ENCODE measurements at places on chromosomes 1 and 21.

GRCh38 chr1:22224091-22224490, 81.2 kb upstream of the WNT4 start:
- no peak for DNase-seq

GRCh38 chr1:32724678-32725614, 22.4 kb upstream of the SYNC start:
- DNase-seq, result no peak

DNA sequence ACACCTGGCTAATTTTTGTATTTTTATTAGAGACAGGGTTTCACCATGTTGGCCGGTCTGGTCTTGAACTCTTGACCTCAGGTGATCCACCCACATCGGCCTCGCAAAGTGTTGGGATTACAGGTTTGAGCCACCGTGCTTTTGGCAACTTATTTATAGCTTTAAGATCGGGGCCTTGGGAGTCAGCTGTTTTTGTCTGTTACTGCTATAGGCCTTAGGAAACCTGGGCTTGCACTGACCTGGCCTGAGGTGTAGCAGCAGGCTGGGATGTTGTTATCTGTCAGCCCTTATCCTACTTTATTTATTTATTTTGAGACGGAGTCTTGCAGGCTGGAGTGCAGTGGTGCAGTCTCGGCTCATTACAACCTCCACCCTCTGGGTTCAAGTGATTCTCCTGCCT, 11.4 kb downstream of the SZRD1 start:
- DNase-seq, result no peak

DNA sequence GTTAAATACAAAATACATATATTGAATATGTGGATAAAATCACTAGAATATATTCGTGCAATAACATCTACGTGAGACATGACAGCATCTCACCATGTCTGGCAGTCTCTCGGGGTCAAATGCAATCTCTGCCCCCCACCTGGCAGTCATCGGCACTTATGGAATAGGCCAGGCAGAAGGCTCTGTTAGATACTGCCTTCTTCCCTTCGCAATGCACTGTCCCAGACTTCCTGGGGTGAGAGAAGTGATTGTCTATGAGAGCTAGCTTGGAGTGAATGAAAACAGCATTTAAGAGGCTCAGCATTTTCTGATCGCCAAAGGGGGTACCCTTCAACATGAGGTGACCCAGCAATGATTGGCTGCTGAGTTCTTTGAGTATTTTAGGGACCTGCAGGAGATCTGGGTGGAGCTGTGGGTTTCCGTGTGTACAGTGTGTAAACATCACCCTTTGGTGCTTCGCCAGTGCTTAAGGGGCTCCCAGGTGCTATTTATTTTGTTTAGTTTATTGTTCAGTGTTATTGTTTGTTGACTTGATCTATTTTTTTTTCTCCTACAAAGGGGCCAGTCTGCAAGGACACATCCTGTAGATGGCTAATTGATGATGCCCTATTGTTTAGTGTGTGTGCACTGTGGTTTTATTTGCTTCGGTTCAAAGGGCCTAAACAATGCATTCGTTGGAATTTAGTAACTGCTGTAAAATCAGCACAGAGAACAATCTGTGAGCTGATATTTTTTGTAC, 10.2 kb downstream of the ERG start:
- no peak for DNase-seq

GRCh38 chr21:34337741-34338140, 26.1 kb upstream of the KCNE2 start:
- no peak for DNase-seq

DNA sequence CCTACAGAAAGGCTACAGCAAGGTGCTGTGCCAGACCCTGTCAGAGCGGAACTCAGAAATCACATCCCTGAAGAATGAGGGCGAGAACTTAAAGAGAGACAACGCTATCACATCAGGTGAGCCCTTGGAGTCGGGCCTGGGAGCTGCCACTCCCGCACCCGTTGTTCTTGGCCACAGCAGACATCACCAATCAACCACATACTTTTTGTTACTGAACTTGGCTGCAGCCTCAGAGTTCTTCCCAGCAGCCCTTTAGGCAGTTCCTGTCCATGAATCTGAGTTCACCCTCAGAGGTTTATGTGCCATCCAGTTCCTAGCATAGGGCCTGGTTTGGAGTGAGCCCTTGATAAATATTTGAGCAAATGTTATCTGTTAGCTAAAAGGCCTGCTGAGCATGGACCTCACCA, 61.6 kb downstream of the FHAD1 start:
- no peak for DNase-seq

GRCh38 chr1:105419030-105419429, 1637.4 kb upstream of the PRMT6 start:
- DNase-seq, result no peak

- no peak for DNase-seq
Measured at GRCh38 chr21:32844653-32845436, 73.3 kb upstream of the PAXBP1 start.

DNA sequence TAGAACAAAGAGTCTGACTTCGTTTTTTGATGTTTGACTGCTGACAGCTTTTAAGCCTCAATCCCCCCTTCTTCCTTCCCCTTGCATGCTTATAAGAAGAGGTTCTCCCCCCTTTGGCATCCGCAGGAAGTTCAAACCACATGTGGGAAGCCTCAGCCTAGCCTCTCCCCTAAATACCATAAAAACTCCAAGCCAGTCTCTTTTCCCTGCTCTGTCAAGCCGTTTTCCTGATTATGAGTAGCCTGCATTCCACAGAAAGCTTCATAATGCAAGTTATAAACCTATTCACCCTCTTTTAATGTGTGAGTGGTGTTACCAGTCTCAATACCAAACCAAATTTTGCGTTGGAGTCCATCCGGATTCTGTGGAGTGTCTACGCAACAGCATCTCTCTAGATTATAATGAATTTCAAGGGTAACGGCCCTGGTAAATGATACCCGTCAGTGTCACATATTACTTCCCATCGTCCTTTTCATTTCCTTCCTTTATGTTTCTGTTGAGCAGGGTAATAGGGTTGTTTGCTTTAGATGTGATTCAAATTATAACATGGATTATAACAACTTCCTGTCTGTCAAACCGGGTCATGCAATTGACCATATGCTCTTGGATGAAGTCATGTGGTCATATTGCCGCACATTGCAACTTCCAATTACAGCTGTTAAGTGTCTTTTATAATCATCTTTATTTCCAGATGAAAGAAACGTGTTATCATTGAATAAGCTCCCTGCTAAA, 717.5 kb downstream of the RWDD3 start:
- DNase-seq, result no peak

DNA sequence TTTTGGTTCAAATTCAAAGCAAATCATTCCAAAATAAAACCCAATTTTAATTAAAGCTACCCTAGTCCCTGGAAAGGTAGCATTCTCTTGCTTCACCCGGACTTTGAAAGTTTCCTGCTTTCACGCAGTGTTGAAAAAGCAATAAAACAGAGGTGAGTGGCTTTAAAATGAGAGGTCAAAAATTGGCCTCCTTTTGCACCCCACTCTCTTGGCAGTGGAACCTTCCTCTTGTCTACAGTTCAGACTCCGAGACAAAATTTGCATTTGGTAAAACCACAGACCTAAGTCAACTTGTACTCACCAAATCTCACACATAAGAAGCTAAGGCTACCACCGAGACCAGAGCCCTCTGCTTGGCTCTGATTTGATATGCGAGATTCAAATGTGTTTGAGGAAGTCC, 252.7 kb downstream of the TTLL7 start:
- no peak for DNase-seq

DNA sequence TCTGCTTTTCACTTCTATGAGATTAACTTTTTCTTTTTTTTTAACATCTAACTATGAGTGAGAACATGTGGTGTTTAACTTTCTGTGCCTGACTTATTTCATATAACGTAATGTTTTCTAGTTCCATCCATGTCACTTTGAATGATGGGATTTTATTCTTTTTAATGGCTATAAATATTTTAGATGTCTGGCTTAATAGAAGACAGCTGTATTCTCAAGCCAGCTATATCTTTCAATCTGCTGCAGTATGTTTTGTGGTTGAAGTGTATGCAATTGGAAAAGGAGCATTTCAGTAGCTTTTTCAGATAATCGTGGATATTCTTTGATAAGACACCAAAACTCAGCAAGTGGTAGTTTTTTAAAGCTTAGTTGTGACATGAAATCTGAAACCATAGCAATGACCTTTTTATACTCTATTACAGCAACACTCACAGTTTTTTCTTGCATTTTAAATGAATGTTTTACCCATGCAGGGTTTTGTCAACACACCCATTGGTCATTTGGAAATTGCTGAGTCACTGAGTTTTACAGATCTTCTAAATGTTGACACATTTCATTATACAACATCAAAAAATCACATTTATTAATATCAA, 5.7 kb upstream of the SVBP start:
- DNase-seq, result no peak

- no peak for DNase-seq
Measured at GRCh38 chr21:46667741-46668380, 32.4 kb downstream of the PRMT2 start.

GRCh38 chr1:206839857-206840256, 25.6 kb upstream of the IL20 start:
- DNase-seq, result no peak

DNA sequence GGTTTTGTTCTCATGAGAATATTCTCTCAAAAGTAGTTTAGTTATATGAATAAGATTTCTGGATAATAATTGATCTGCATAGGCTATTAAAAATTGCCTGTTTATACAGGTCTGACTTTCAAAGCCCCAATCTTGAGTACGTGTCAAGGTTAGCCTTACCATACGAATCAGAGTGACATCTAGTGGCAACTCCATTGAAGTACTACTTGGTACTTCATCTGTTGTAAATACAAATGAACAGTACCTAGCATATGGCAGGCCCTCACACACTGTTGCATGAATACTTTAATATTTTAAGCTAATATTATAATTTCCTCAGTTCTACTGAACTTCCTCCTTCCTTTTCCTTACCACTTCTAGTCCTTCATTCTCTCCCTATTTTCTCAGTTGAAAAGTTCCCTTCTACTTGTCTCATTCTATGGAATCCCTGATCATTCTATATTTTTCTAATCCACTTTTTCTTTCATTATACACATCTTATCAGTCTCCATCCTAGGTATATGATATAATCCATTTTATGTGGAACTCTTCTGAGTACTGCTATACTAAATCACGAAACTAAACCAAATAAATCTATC, 101.2 kb downstream of the AKT3 start:
- DNase-seq, result no peak

- no peak for DNase-seq
Measured at GRCh38 chr1:6726253-6726652, 24.6 kb upstream of the DNAJC11 start.

GRCh38 chr1:39109644-39110043, 83.5 kb downstream of the NDUFS5 start:
- DNase-seq, result no peak

GRCh38 chr1:228283043-228283371, 75.2 kb downstream of the OBSCN start:
- no peak for DNase-seq

DNA sequence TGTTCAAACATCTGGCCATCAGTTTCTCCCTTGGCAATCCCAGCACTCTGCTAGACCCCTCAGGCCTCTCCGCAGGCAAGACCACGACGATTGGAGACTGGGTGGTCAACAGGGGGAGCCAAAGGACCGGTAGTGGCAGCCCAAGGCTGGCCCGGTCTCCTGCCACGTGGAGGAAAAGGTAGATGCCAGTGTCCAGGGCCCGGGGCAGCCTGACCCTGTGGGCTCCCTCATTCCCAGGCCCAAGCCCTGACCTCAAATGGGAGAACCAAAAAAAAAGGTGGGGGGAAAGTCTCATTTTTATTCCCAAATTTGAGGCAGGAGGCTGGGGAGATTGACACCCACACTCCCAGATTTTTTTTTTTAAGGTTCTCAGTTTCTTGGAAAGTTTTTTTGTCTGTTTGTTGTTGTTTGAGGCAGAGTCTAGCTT, 24.8 kb downstream of the S100A6 start:
- peak; percentile 79 for DNase-seq

DNA sequence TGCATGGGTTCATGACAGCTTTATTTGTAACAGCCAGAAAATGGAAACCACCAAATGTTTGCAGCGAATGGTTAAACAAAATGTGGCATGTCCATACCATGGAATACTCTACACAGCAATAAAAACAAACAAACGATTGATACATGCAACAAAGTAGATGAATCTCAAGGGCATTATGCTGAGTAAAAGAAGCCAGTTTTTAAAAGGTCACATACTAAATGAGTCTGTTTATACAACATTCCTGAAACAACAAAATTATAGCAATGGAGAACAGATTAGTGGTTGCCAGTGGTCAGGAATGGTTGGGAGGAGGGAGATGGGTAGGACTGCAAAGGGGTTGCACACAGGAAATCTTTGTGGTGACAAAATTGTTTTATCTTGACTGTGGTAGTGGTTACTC, 202.4 kb upstream of the UBE2U start:
- no peak for DNase-seq

GRCh38 chr21:16838331-16838730, 674.5 kb upstream of the CXADR start:
- DNase-seq, result no peak

GRCh38 chr1:243482141-243483022, 226.5 kb downstream of the SDCCAG8 start:
- DNase-seq, result no peak

- no peak for DNase-seq
Measured at GRCh38 chr1:246317332-246318035, 189.6 kb downstream of the SMYD3 start.

- DNase-seq, result no peak
Measured at GRCh38 chr1:156914440-156914856, 6.0 kb upstream of the LRRC71 start.

GRCh38 chr1:199356561-199356960, 670.9 kb upstream of the NR5A2 start:
- no peak for DNase-seq

- DNase-seq, result no peak
Measured at GRCh38 chr1:208935517-208936187, 647.9 kb upstream of the CAMK1G start.

DNA sequence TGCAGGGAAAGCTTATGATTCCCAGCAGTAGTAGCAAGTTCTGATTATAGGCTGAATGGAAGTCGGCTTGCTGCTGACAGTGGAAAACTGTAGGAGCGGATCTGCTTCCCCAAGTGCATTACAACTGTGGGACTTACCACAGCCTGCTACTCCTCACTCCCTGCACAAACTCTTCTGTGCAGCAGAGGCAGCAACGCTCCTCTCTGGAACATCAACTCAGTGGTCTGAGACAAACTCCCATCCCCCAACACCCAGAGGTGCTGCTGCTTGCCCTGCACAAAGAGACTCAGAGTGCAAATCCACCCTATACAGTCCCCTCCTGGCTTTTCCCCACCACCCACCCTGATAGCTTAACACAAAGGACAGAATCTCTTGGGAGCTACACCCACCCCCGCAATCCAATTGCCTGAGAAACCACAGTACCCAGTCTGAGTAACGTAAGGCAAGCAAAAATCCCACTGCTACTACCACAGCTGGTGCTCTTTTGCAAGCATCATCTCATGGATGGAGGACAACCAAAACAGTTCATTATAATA, 1455.2 kb downstream of the AMY1C start:
- no peak for DNase-seq

- DNase-seq, result no peak
Measured at GRCh38 chr1:54882519-54882918, 4.5 kb downstream of the DHCR24 start.
